ENCODE measurements at places on chromosomes 2 and 18.

DNA sequence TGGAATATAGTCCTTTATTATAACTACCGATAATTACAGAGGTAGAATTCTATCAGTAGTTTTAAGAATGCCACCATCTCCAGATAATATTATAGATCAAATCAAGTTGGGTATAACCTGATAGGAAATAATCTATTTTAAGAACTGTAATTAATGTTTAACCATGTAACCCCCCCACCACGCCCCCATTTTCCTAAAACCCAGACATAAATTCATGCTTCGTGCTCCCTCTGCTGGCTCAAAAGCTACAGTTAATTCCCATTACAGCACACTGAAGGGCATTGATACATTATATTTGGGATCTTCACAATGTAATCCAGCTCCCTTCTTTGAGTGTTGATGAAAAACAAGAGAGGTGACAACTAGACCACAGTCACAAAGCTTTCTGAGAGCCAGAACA, 228.0 kb upstream of the SMAD7 start:
- no peak for DNase-seq

DNA sequence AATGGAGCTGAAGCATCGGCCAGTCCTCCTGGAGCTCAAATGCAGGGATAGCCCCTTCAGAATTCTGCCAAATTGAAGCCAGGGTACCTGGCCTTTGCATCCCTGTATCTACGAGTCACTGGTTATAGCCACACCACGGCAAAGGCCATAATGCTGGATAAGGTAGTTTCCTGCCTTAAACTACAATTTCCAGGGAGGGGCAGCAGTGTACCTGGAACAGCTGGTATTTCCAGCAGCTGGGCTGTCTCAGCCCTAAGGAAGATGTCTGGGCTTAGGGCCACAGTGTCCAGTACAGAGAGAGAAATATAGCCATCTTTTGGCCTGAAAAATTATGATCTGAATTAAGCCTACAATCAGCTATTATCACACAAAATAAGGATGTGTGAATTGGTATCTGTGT, 180.3 kb downstream of the GCA start:
- DNase-seq: no peak

DNA sequence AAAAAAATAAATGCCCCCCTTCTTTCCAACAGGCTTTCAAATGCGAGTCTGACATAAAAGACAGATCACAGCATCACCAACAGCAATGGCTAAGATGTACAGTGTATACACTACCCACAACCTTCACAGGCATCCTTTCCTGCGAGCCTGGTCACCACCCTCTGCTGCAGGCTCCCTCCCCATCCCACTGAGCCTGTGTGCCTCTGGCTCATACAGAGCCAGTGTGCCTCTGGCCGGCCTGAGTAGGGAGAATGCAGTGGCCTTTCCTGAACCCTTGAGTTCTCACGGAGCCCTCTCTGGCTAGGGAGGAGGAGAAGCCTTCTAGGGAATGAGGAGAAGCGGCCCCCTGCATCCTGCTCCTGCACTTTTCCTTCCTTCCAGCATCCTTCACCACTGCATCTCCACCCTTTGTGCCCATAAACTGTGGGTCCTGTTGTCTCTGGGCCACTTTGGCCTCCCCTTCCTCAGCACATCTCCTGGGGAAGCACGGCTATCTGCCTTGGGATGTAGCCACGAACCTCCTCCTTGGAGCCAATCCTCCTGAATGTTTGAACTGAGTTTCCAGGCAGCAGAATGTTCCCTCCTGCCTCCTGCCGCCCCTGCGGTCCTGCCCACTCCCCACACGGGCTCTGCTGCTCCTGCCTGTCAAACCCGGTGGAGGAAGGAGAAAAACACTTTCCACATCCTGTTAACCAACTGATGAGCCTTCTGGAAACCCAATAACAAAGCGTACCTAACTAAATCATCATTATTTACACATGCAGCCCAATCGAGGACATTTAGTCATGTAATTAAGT, 22.5 kb downstream of the GYPC start:
- DNase-seq: no peak

GRCh38 chr2:5674026-5674340, 18.2 kb upstream of the SOX11 start:
- no peak for DNase-seq

DNA sequence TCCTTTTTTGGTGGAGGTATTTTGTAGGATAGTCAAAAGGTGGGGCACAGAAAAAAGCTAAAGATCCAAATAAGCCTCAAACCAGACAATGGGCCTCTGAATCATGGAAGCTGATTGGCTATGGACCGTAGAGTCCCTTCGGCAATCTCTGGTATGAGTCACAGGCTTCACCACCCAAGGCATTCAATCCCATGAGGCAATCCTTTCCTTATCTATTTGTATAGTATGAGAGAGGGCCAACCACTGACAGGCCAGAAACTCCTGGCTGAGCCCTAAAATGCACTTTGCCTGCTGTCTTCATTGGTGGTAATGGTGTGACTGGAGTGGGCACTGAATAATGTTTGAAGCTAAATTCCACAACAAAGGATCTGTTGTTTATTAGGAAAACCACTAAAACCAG, 38.7 kb upstream of the MEX3C start:
- no peak for DNase-seq

Measured in activated CD8-positive, alpha-beta memory T cell treated with anti-CD3 and anti-CD28 coated beads for 1 hour (primary cell).